ENCODE measurements at places on chromosomes 13 and 19.

DNA sequence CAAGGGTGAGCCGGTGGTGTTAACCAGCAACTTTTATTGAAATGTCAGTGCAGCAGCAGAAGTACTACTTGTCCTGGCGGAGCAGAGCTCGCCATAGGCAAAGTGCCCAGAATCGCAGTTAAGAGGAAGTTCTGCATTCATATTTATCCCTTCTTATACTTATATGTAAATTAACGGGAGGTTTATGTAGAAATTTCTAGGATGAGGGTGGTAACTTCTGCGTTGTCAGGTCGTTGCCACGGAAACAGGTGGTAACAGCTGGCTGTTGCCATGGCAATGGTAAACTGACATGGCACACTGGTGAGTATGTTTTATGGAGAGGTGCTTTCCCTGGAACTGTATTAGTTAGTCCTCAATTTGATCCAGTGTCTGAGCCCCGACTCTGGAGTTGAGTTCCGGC, 2494.9 kb upstream of the PCDH20 start:
- DNase-seq = no peak

DNA sequence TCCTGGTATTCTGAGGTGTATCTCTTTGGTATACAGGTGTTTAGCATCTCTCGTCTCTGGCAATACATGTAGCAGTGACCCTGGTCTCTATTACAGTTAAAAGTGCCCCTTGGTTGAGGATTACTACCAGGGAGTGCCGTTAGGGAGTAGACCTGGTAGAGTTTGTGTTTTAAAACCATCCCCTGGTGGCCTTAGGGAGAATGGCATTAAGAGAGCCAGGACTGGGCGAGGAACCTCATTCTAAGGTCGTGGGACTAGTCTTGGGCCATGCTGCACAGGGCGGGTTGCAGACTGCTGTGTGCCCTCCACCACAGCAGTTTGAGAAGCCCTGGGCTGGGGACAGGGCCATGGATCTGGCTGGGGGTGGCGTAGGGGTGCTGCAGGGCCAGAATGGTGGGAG, 35.0 kb downstream of the B3GLCT start:
- DNase-seq = no peak

GRCh38 chr19:48390188-48391099, 907 bp downstream of the KDELR1 start:
- peak; percentile 60 for DNase-seq

- no peak for DNase-seq
Observed at GRCh38 chr13:24150572-24150971, 9.9 kb upstream of the SPATA13 start.

GRCh38 chr13:91359111-91359510, 11.6 kb downstream of the MIR17HG start:
- DNase-seq = no peak

- no peak for DNase-seq
Observed at GRCh38 chr13:50152655-50153309, 137.5 kb downstream of the KCNRG start.

- peak; percentile 73 for DNase-seq
Observed at GRCh38 chr19:2273356-2274184, 8.4 kb downstream of the PEAK3 start.

GRCh38 chr13:49323344-49323743, 75.6 kb downstream of the CDADC1 start:
- DNase-seq = no peak

Measured in CD4-positive, alpha-beta T cell treated with Interleukin-15 for 4 hours (primary cell).